ENCODE measurements at places on chromosomes 7 and 10.

DNA sequence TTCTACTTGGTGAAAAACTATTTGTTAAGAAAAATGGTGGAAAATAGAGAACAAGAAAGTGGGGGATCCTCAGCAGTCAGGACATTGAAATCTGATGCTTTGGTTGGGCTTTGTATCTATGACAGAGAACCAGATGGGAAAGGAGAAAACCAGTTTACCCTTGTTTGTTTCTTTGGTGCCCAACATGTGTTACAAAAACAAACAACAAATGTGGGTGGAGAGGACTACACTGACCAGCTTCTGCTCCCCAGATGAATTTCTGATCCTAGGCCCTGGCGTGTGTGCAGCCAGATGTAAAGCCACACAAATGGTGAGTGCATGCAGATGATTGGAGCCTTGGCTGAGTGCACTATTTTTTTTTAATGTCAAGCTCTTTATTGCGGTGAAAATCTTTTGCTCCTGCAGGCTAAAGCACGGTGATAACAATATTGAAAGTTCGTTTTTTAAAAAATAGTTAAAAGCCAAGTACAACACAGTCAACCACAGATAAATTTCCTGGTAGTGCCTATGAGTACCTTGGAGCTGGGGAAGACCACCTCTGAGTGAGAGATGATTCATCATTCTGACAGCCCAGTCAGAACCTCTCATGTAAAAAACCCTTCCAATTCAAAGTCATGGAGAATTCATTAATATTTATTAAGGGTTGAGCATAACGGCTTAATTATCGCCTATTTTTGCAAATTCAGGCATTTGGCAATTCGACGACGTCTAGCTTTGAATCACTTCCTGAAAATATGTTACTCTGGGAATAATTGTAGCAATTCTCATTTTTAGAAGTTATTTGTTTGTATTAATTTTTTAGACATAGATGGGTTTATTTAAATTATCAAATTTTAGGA is 163.7 kb downstream of the AGMO start:
- DNase-seq, result no peak

GRCh38 chr7:84277628-84278224 is 83.1 kb upstream of the SEMA3A start:
- DNase-seq, result no peak

DNA sequence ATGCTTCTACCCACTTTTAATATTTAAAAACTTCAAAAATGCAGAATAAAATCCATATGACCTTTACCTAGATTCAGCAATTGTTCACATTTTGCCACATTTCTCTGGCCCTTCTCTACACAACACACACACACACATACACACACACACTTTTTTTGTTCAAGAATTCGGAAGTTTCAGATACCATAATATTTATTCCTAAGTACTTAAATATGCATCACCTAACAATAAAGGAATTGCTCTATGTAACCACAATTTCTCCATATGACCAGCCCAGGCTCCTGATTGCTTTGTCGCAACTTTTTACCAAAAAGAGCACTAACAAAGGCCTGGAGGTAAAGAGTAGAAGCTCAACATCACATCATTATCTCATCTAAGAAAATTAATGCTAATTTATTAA is 106.6 kb downstream of the FAS start:
- DNase-seq, result no peak

GRCh38 chr7:77796960-77797359 is 1.3 kb downstream of the TMEM60 start:
- no peak for DNase-seq

DNA sequence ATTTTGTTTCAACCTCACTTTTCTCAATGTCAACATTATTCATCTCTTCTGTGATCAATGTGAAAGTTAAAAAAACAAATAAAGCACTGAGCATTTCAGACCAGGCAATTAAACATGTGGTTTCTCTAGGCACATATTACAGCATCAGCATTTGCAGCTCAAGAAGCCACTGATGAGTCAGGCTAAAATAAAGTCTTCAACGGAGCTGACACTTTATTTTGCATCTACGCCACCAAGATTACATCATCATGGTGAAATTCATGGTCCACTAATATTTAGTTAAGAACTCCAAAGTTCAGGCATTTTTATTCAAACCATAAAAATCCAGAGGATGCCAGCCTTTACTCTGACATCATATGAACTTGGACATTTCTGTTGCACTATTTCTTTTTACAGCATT is 33.0 kb downstream of the MAGI2 start:
- no peak for DNase-seq

DNA sequence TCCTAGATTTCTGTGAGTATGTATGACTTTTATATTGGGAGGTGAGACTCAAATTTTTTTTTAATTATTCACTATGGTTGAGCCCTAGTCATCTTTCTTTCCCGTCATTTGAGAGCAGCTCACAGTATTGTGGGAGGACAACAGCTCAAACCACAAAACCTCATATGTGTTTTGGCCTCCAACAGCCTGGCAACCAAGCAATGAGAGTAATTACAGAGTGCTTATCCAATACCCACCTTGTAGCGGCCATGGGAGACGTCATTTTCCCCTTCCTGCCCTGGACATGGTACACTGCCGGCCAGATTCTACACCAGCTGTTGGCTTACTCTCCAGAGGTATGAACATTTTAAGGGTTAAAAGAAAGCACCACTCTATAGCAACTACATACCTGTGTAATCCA is 49.1 kb downstream of the DOCK4 start:
- no peak for DNase-seq

DNA sequence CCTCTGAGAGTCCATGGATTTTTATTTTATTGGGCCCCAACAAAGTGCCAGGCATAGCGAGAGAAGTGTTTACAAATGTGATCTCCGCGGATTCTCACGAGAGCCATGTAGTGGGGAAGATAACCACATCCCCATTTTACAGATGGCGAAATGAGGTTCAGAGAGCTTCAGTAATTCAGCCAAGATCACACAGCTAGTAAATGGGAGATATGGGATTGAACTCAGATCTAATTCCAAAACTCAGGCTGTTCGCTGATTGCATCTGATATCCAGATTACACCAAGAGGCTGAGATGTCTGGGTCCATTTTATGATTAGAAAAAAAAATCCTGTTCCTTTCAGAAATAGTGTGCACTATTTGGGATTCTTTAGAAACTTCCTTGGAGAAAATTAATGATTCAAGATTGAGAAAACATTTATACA is 1.3 kb downstream of the FAS start:
- DNase-seq, result no peak

DNA sequence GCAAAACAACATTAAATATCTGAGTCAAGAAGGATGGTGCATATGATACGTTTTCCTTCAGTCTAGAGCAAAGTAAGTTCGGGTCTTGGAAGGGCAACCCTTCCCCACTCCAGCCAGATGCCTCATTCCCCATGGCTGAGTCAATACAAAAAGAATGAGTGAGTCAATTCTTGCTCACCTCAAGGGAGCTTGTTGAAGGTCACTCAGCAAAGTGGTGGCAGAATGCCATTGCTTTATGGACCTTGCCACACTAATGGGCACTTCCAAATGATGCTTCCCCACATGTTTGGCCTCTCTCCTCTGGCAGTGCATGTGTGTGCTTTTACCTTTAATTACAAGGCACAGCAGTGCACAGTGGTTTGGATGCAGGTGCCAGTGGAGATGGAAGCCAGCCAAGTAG is 296.5 kb downstream of the SORCS3 start:
- no peak for DNase-seq

Measured in activated CD4-positive, alpha-beta T cell treated with anti-CD3 and anti-CD28 coated beads, Interleukin-2, amount 50 U/mL, for 24 hours (primary cell).